Fibroblast of villous mesenchyme (primary cell): ENCODE measurements at places on chromosomes 7 and 10.

- no peak for DNase-seq
Observed at GRCh38 chr7:155805826-155806095, 6.5 kb downstream of the SHH start.

DNA sequence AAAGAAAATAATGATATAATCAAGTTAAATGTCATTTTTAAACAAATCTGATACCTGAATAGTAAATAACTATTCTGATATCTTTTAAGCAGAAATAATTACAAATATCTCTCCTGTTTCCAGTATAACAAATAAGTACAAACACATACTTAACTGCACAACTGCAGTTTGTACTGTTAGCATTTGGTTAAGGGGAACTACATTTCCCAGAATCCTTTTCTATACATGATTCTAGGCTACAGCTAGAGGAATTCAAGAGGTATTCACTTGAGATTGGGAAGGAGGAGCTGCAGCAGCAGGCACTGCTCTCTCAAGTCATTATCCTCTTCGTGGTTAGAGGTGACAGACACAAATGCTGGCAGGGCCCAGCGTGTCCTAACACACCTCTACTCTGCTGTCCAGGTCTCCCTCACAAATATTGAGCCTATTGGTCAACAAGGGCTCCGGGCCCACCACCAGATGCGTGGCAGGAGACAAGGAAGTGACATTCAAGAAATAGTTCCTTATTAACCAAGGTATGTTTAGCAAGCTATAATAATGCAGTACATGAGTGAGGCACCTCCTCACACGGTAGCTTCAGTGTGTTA lies 255.1 kb upstream of the MKLN1 start:
- DNase-seq, result peak; percentile 53

GRCh38 chr10:69898524-69898923 lies 96.8 kb downstream of the COL13A1 start:
- DNase-seq, result no peak

DNA sequence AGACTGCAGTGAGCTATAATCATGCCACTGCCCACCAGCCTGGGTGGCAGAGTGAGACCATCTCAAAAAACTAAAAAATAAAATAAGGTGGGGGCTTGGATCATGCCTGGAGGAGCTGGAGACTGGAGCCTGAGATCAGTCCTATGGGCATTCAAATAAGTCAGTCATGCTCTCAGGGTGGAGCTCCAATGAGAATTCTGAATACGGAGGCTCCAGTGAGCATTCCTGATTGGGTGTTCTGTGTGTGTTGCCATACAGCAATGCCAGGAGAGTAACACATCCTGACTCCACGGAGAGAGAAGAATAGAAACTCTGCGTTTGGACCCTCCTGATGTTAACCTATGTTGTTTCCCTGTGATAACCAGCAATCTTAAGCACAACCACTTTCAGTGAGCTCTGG lies 16.0 kb downstream of the UBE2D4 start:
- no peak for DNase-seq
